NCI-H2029 (cell line): ENCODE measurements at places on chromosomes 3 and 15.

GRCh38 chr3:181017690-181018089 is 28.2 kb upstream of the DNAJC19 start:
- no peak for DNase-seq

DNA sequence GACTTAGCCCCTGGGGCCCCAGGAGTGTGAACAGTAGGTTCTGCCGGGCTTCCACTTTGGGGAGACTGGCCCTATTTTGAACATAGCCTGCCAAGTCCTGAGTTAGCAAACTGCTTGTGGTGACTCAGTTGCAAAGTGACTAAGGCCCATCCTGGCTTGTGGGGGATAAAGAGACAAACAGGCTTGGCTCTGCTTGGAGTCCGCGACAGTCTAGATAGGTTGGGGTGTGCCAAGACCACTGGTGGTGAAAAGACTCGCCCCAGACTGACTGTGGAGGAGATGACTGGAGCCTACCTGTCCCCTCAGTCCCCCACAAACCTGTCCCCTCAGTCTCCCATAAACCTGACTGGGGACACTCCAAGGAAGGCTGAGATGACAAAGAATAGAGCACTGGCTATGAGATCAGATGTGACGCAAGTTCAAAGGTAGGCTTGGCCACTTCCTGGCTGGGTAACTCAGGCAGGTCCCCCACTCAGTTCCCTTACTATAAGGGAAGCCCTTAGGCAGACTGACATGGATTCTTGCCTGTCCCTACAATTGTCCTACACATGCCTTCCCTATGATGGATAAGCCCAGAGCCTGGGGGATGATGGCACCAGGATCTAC is 4.3 kb downstream of the DNASE1L3 start:
- DNase-seq = no peak

DNA sequence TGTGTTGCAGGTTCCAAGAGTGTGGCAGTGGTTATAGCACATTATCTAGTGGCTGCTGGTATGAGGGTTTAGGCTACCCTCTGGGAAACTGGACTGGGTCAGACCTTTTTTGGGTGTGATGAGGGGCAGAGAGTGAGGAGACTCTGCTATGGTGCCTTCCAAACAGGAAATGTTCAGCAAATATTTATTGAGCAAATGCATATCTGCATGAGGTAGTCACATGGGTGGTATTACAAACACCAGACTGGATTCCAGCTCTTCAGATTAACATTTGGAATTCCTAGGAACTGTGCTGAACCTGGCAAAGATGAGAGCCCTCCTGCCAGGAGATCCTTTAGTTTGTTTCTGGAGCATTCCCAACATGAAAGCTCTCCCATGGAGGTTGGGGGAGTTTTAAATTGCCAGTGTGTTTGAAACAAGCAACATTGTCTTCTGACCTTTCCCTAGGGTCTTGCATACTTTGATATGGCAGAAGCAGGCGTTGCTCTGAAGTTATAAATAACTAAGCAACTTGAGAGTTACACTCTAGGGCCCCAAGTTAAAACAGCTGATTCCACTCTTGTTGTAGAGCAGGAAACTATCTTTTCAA is 341.2 kb upstream of the C2CD4B start:
- peak; percentile 21 for DNase-seq

- DNase-seq = no peak
These were observed 33.2 kb downstream of the SCAPER start for GRCh38 chr15:76871930-76872329.

GRCh38 chr3:32340039-32340438 is 51.6 kb upstream of the CMTM7 start:
- DNase-seq = peak; percentile 66

GRCh38 chr15:52208306-52208946 is 17.2 kb upstream of the GNB5 start:
- no peak for DNase-seq

DNA sequence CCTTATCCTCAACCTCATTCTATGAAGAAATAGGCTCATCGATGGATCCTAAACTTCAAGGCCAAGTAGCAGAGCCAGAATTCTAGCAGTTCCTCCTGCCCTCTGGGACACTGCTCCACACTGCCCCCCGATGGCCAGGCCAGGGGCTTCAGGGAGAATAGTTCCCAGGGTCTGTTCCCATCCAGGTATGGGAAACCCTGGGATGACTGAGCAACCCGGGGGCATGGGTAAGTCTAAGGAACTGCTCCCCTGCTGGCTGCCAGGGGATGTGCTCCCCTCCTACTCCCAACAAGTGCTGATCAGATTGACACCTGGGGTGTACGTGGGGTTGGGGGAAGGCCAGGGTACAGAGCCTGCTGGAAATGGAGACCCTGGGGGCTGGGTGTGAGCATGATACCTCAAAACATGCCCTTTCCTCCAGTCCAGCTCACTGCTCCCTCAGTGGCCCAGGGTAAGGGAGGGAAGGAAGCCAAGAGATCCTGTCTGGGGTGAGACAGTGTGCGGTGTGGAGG is 7.6 kb downstream of the ULK3 start:
- DNase-seq = no peak

GRCh38 chr3:62749130-62749529 is 126.1 kb downstream of the CADPS start:
- no peak for DNase-seq

- peak; percentile 71 for DNase-seq
These were observed 93.0 kb upstream of the LPP start for GRCh38 chr3:188060840-188061544.

DNA sequence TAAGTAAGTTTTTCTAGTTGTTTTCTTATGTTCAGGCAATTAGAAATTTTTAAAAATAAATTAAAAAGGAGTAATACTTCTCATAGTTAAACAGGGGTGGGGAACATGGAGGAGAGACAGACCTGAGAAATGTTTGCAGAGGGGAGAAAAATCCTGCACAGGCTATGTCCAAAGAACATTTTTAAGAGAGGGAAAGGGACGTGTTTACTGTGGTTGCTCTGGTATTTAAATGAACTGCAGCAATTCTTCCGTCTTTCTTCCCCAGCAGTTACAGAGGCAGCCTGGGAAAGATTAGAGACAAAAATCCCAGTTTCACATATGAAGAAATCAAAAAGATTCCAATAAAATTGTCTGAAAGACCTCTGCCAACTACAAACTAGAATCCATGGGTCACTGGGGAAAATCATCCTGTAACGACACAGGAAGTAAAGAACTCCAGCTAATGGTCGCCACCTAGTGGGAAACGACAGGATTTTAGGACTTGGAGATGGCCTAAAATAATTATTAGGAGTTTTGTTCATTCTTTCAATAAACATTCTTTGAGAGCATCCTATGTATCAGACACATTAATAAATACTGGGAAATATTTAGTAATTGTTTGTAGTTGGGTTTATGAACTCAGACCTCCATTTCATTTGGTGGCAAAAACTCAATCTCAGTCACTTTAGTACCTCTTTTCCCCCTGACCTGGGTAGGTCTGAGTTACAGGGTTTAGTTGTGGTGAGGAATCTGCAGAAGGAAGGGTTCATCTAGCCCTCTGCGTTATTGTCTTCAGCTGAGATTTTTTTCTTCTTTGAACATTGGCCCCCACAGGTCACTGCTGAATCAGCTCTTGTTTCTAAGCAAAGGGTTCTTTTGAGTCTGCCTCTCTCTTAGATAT is 69.9 kb upstream of the GOLIM4 start:
- DNase-seq = peak; percentile 63

- no peak for DNase-seq
These were observed 518.9 kb downstream of the SHQ1 start for GRCh38 chr3:72329354-72329753.

- peak; percentile 9 for DNase-seq
These were observed 410 bp downstream of the LRRC49 start for GRCh38 chr15:70892912-70893560.

DNA sequence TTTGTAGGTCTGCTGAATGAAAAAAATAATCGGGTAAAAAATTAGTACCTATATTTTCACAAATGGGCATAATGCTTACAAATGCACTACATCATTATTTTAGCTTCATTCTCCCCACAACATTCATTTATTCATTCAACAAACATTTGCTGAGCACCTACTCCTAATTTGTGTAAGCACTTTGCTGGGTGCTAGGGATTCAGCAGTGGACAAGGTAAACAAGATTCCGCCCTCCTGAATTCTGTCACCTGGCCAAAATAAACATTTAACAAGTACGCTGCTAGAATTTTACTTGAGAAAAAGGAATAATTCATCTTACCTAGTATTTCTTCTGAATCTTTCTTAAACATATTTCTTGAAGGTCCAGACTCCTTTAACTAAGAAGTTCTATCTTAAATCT is 72.1 kb downstream of the TIGIT start:
- DNase-seq = peak; percentile 57

GRCh38 chr15:47294765-47295259 is 422.5 kb upstream of the SEMA6D start:
- DNase-seq = no peak

- DNase-seq = no peak
These were observed 198.9 kb downstream of the AGBL1 start for GRCh38 chr15:86278586-86278985.

DNA sequence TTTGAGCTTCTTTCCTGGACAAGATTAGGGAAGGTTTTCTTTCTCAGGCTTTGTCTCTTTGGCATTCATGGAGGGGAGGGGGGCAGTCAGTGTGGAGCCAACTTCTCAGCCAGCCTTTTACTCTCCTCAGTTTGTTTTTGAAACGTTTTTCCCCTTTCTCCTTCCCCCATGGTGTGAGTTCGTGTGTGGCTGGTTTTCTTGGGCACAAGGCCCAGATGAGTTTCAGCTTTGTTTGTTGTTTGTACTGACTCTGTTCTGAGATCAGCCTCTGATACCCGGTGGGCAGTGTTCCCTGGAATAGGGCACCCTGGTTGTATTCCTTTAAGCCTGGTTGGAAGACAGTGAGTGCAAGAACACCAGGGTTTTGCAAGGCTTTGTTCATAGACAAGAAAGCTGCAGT is 168.2 kb upstream of the RARB start:
- DNase-seq = no peak

- no peak for DNase-seq
These were observed 9.8 kb downstream of the SLC6A1 start for GRCh38 chr3:11002371-11002807.

DNA sequence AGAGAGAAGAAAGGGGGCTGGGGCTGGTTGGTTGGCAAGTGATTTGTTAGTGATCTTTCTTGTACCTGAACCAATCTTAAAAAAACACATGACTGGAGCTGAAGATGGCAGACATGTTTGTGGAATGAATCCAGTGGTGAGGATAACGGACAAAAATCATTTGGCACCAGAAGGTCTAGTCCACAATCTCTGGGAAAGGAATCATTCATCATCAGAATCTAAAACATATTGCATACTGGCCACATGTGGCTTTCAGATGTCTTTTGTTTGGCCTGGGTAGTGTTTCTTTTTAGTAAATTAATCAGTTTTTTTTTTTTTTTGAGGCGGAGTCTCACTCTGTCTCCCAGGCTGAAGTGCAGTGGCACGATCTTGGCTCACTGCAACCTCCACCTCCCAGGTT is 5.0 kb downstream of the NEK11 start:
- no peak for DNase-seq

GRCh38 chr15:42858999-42859789 is 61.4 kb downstream of the TTBK2 start:
- no peak for DNase-seq

GRCh38 chr3:120119846-120120510 is 25.7 kb upstream of the GSK3B start:
- DNase-seq = no peak

DNA sequence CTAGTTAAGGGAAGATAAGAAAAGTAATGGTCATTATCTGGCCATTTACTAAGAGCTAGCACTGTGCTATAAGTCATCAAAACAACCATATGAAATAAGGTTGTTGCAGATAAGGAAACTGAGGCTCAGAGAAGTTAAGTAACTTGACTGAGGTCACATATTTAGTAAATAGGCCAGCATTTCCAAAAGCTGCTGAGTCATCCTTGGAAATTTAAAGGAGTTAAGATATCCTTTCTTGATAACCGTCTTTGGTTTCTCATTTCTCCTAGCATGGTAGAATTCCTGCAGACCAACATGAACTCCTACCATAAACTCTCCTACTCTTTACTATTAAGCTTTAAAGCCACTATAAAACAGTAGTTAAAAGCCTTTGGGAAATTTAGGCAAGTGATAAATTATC is 85.0 kb upstream of the PDZRN3 start:
- no peak for DNase-seq

GRCh38 chr15:79130535-79131130 is 40.1 kb upstream of the RASGRF1 start:
- DNase-seq = no peak

GRCh38 chr15:63089260-63090043 is 32.2 kb upstream of the LACTB start:
- peak; percentile 15 for DNase-seq

DNA sequence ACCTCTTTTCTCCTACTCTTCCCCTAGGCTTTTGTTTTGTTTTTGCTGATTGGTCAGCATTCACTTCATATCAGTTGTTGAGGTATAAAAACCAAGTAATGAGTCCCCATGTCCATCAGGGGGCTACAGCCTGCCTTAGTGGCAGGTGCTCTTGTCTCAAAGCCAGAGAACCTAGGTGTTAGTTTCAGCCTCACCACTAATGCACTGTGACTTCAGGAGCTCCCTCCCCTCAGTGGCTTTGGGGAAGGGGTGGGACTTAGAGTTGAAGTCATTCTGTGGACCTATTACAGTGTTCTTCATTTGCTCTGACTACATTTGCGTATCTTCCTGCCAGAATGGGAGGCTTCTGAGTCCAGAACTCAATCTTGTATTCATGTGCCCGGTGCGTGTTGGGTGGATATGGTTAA is 41.6 kb downstream of the NR2C2 start:
- DNase-seq = peak; percentile 75

GRCh38 chr3:183504597-183504996 is 50.9 kb downstream of the KLHL6 start:
- no peak for DNase-seq

DNA sequence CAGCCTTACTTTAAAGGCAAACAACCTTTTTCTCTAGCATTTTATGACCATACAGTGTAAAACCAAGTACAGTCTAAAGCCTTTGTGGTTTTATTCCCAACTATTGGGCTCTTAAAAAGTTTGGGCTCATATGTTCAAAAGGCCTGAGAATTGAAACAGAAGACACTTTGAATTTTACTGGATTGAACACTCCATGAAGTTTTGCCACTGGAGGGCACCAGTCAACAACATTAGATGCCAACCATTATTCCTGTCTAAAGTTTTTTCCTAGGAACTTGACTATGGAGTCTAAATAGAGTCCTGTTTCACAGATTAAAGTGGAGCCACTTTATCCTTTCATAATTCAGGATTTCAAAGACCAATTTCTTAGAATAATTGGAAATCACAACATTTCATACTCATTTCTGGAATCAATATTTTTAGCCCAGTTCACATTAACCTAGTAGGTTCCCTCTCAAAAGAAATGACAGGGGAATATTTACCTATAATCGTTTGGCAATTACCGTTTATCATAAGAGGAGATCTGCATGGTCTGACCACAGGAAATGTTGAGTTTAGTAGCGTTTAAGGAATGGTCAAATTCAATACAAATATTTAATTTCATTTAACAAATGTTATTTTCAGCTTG is 244.1 kb upstream of the PDZRN3 start:
- DNase-seq = no peak

DNA sequence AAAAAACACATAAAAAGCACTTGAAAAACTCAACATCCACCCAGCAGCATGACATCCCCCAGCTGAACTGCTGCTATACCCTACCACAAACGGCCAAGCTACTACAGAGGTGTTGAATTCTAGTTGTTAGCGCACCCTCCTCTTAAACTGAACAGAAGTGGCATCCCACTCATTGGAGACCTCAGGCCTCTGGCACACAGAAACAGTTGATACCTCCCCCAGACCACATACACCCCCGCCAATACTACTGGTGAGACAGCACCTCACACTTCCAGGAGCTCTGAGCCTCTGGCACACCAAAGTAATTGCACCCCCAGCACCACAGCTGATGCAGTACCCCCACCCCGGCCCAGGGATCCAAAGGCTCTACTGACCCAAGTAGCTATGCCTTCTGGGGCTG is 190.2 kb downstream of the SCAPER start:
- no peak for DNase-seq
